H1 (cell line): ENCODE measurements at places on chromosomes 5 and 9.

DNA sequence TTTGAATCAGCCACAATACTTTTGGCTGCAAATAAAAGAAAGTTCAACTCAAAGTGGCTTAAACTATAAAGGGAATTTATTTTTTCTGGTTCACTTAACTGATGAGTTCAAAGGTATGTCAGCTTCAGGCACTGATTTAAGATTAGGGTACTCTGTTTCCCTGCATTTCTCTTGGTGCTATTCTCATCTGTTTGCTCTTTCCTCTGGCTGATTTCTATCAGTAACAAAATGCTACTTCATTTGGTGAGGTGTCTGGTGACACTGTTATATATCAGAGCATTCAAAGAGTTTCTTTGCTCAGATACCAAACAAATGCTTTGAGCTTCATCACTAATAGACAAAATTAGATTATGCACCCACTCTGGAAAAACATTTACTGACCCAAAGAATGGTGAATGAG lies 65.9 kb upstream of the HTR4 start:
- no peak overlapping the region for H3K27ac ChIP-seq
- no peak for DNase-seq
- no peaks in the 10 kb centered on the region for H3K27me3 ChIP-seq
- no peaks in the 10 kb centered on the region for H3K4me1 ChIP-seq
- H3K4me3 ChIP-seq, result no peak overlapping the region
- H3K36me3 ChIP-seq, result no peaks in the 10 kb centered on the region

DNA sequence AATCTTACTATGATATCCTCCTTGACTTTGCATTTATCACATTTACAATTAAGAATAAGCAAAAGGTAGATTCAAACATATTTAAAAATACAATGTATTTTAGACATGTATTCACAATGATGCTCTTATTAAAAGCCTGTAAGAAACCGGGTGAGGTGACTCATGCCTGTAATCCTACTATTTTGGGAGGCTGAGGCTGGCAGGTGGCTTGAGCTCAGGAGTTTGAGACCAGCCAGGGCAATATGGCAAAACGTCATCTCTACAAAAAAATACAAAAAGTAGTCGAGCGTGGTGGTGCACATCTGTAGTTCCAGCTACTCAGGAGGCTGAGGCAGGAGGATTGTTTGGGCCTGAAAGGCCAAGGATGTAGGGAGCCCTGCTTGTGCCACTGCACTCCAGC lies 618.4 kb downstream of the CDH18 start:
- DNase-seq, result no peak
- no peaks in the 10 kb centered on the region for H3K36me3 ChIP-seq
- no peak overlapping the region for H3K4me3 ChIP-seq
- H3K27me3 ChIP-seq, result no peaks in the 10 kb centered on the region
- no peaks in the 10 kb centered on the region for H3K4me1 ChIP-seq
- H3K27ac ChIP-seq, result no peak overlapping the region

DNA sequence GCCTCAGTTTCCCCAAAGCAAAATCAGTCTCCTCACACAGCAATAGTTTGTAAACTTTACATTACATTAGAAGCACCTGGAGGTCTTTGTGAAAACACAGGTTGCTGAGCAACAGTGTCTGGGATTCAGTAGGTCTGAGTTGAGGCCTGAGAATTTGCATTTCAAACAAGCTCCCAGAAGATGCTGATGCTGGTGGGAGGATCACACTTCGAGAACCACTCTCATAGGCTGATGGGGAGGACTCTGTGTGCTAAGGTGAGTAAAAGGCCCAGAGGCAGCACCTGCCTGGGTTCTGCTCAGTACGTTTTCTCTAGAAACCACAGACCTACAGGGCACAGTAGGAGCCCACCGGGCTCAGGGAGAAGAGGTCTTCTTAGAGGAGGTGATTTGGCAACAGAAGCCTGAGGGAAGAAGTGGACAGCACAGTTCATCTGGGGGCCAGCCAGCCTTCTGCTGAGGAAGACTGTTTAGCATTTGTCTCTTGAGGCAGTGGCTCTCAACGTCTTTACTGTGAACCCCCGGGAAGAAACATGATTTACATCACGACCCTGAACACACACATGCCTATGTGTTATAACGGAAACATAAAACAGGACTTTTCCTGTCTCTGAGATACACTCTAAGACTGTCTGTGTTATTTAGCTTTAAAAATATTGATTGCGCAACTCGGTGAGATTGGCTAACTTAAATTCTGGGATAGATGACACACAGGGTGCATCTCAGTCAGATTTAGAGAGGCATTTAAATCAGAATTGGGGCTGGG lies 24.8 kb upstream of the DENND1A start:
- no peaks in the 10 kb centered on the region for H3K27me3 ChIP-seq
- no peak for DNase-seq
- peaks cover 7% of the 10 kb centered on the region for H3K4me1 ChIP-seq
- H3K36me3 ChIP-seq, result no peaks in the 10 kb centered on the region
- H3K27ac ChIP-seq, result no peak overlapping the region

DNA sequence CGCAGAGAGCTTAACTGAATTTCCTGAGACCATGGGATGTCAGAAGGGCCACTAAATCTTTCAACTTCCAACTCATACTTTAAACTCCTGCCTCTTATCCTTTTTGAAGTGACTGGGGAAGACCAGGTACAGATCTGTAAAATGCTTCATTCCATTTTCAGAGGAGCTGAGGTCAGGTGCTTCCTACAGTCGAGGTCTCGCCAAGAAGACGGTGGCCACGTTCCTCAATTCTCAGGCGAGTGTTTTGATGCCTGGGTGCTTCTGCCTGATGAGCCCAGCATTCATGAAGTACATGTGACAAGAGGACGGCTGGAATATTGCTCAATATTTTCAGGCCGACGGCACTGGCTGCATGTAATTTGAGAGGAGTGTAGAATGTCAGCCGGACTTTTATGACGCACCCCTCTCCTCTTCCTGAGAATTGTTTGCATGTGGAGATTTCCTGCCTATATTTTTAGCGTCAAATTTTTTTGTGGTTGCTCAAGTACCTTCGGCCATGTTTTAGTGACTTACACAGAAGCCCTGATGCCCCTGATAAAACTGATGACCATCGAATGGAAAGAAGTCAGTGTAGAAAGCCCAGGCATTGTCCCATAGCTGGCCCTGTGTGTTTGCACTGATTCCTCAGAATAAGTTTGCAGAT lies 38.8 kb upstream of the GLRX start:
- no peak overlapping the region for H3K4me3 ChIP-seq
- H3K4me1 ChIP-seq, result no peaks in the 10 kb centered on the region; the same call in 1 of the 2 replicates
- no peak for DNase-seq

DNA sequence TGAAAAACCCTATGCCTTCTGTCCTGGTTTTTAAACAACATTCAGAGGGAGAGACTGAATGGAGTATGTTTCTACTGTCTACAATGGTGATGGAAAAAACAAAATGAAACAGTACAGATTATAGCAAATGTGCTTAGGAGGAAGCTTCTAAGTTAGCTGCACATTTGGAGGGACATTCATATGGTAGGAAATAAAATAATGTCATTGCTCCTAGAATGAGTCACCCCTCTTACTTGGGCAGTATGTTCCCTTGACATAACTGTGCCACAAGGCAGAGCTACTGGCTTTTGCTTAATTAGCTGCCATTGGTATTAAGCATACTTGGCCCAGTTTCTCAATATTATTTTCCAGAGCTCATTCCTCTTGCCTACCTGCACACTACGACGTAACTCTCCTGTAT lies 128.9 kb downstream of the GDNF start:
- no peaks in the 10 kb centered on the region for H3K27me3 ChIP-seq
- H3K4me1 ChIP-seq, result no peaks in the 10 kb centered on the region
- H3K4me3 ChIP-seq, result no peak overlapping the region
- no peak for DNase-seq
- no peak overlapping the region for H3K27ac ChIP-seq

DNA sequence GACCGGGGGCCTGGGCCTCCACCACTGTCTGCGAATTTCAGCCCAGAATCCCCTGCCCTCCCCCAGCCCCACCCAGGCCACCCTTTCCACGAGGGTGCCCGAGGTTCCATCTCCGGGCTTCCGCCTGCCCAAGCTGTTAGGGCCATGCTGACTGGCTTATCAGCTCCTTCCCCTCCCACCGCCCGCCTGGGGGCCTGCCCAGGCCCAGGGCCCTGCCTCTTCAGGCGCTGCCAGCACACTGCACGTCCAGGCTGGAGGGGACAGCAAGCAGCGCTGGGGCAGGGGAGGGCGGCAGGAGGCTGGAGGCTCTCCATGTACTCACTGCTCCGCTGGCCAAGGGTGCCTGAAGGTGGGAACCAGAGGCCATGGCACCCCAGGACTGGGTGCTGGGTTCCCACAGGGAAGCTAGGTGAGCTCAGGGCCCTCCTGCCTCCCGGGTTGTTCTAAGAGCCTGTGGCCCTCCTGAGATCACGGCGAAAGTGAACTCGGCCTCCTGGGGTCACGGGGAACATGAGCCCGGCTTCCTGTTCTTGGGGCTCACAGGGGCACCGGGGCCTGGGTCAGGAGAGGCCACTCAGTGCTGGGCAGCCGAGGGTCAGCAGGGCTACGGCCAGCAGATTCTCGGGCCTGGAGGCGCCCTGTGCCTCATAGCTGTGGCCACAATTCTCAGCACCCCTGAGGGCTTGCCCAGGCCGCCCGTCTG lies 57.7 kb upstream of the EGFL7 start:
- no peaks in the 10 kb centered on the region for H3K36me3 ChIP-seq
- no peaks in the 10 kb centered on the region for H3K27me3 ChIP-seq
- no peak for DNase-seq
- peaks cover 3% of the 10 kb centered on the region for H3K4me1 ChIP-seq

DNA sequence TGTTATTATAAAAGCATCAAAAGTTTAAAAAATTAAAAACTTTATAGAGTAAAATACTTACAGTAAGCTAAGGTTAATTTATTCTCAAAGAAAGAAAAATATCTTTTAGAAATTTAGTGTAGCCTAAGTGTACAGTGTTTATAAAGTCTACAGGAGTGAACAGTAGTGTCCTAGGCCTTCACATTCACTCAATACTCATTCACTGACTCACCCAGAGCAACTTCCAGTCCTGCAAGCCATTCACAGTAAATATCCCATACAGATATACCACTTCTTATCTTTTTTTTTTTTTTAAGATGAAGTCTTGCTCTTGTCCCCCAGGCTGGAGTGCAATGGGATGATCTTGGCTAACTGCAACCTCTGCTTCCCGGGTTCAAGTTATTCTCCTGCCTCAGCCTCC lies 73.1 kb upstream of the FST start:
- no peak overlapping the region for H3K27ac ChIP-seq
- H3K27me3 ChIP-seq, result no peaks in the 10 kb centered on the region
- DNase-seq, result no peak
- no peaks in the 10 kb centered on the region for H3K4me1 ChIP-seq

- H3K4me3 ChIP-seq, result no peak overlapping the region
- H3K27me3 ChIP-seq, result no peaks in the 10 kb centered on the region
- H3K27ac ChIP-seq, result no peak overlapping the region
- no peak for DNase-seq
Measured at GRCh38 chr9:99003308-99003707, 59.6 kb downstream of the COL15A1 start.

DNA sequence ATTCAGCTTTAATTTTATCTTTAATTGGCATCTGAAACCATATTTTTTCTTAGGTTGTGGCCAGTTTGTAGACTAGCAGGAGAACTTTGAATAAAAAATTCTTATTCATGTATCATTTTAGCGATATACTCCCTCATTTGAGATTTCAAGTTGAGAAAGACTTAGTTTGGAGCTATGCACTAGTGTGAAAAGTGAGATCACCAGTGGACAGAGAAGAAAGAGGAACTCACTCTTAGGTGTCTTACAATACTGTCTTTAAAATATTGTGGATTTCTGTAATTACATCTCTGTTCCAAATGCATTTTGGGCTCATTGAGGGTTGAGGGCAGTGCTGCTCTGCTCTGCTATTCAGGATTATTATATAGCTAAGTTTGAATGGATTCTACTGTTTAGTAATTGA lies 54.7 kb downstream of the NAA35 start:
- no peak for DNase-seq
- H3K27ac ChIP-seq, result no peak overlapping the region
- H3K4me3 ChIP-seq, result no peak overlapping the region

DNA sequence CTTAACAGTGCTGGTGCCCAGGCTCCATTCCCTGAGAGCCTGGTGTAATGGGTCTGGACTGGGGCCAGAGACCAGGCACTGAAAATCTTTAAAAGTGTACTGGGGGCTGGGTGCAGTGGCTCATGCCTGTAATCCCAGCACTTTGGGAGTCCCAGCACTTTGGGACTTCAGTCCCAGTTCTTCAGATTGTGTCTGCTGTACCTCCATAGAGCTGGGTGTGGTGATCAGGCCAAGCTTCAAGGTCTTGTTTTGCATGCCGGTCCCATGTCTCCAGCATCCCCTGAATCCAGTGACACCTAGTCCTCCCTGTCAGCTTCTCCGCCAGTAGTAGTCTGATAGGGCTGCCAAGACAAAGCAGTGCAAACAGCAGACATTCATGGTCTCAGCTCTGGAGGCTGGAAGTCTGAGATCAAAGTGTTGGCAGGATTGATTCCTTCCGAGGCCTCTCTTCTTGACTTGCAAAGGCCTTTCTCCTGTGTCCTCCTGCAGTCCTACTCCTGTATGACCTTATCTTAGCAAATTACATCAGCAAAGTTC lies 108.2 kb downstream of the SYK start:
- no peak for DNase-seq
- no peak overlapping the region for H3K27ac ChIP-seq
- H3K4me1 ChIP-seq, result no peaks in the 10 kb centered on the region
- H3K27me3 ChIP-seq, result no peaks in the 10 kb centered on the region
- no peak overlapping the region for H3K4me3 ChIP-seq

GRCh38 chr9:136327304-136327974 lies at the start of gene GPSM1:
GPSM1 (plus strand) TSS chr9:136327539; CDS start chr9:136327696, 157 bp downstream.
- DNase-seq, result no peak
- H3K36me3 ChIP-seq, result no peaks in the 10 kb centered on the region
- no peak within 1 kb of the TSS for H3K27ac ChIP-seq
- H3K27me3 ChIP-seq, result no peaks in the 10 kb centered on the region

DNA sequence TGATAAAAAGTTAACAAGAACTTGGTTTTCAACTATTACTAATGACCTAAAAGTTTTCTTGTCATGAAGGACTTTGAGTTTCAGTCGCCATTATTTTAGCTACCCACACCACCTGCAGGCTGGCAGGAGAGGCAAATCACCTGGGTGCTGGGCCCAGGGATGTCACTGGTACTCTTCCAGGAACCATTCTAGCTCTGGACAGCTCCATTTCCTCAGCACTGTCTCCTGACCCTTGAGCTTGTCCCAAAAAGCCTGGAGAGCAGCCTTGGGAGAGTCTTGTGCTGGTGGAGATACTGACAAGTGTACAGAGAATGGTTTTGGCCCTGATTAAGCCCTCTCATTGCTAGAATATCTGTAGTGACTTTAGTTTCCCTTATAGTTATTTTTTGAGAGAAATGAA lies 1924.1 kb upstream of the WWC1 start:
- no peak overlapping the region for H3K4me3 ChIP-seq
- H3K4me1 ChIP-seq, result no peaks in the 10 kb centered on the region
- H3K27me3 ChIP-seq, result no peaks in the 10 kb centered on the region
- no peaks in the 10 kb centered on the region for H3K36me3 ChIP-seq
- DNase-seq, result no peak

- H3K4me3 ChIP-seq, result peak overlapping the region; percentile 92
- peak overlapping the region; percentile 66; the same call in 1 of the 2 replicates for H3K27ac ChIP-seq
- peaks cover 9% of the 10 kb centered on the region for H3K4me1 ChIP-seq
- peaks cover 12% of the 10 kb centered on the region for H3K36me3 ChIP-seq
Measured at GRCh38 chr9:34647084-34647403, 569 bp downstream of the GALT start.

- no peak overlapping the region for H3K4me3 ChIP-seq
- H3K27me3 ChIP-seq, result no peaks in the 10 kb centered on the region
- no peak overlapping the region for H3K27ac ChIP-seq
- H3K36me3 ChIP-seq, result peaks cover 6% of the 10 kb centered on the region; the same call in 1 of the 2 replicates
- DNase-seq, result no peak
- H3K4me1 ChIP-seq, result no peaks in the 10 kb centered on the region
Measured at GRCh38 chr9:121185774-121186403, 15.8 kb downstream of the RAB14 start.
